ENCODE measurements at places on chromosomes 5 and 9. TPM values are rescaled to one million over a fixed set of nuclear protein-coding genes. Genes with fewer than 3 reads are reported as not detected.

GRCh38 chr5:88226881-88227450 is 41.7 kb downstream of the TMEM161B start:
- DNase-seq, result no peak

DNA sequence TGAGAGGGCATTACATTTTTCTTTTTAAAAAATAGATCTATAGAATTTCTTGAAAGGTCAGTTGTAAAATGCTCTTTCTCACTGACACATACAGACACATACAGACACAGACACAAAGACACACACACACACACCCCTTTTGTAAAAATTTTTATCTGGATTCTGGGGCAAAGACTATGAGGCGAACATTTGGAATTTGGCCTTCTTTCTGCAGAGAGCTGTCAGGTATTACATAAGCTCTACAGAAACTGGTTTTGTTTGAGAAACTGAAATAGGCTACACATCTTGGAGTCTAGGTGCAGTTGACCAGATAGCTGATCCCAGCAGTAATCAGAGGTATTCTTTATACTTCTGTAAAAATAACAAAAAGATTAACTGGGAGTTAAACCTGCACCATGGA is 315.9 kb upstream of the RPS23 start:
- DNase-seq, result no peak

DNA sequence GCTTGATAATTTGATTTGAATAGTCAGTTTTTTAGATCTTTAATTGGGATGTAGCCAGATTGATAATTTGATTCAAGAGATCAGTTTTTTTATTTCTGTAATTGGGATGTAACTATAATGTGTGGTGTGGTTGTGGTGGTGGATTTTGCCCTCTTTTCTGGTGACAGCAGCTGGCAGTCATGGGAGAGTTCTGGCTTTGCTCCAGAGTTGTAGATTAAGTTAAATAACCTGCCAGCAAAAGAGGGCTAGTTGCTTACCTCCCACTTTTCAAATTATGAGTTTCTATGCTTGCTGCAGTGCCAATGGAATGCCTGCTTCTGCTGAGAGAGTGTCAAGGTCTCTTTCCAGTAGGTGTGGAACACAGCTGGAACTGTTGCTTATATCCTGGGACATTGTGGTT is 315.1 kb downstream of the CCDC171 start:
- DNase-seq, result no peak

The PCAT7 gene
- total RNA-seq, result 0.10 TPM

DNA sequence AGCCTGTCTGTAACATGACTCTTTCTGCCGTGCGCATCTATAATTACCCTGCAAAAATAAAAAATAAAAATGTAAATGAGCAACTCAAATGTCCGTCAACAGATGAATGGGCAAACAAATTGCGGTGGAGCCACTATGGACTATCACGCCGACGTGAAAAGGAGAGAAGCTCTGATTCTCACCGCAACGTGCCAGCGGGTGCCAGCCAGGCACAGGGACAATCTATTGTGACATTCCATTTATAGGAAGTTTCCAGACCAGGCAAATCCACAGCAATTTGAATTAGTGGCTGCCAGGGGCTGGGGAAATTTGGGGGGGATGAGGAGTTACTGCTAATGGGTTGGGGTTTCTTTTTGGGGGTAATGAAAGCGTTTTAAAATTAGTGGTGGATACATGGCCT is 96.8 kb downstream of the VAV2 start:
- DNase-seq, result no peak

The UBE2QL1 gene
- total RNA-seq, result 0.89 TPM

DNA sequence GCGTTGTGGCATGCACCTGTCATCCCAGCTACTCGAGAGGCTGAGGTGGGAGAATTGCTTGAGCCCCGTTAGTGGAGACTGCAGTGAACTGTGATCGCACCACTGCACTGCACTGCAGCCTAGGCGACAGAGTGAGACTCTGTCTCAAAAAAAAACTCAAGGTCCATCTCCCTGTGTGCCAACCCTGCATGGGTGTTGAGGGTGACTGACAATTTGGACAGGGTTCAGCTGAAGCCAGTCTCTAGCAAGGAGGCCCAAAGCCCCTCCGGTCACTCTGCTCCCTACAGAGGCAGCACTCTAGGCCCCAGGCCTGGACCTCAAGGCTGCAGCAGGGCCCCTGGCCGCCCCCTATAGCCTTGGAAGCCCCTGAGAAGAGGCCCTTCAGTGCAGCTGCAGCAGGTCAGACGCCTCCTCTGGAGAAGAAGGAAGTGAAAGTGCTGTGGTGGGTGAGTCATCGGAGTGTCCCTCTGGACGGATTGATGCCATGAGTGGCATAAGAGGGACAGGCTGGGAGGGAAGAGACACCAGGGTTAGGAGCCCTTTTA is 39.2 kb upstream of the NEK6 start:
- no peak for DNase-seq

GRCh38 chr5:96259151-96259772 is 173.8 kb downstream of the PCSK1 start:
- no peak for DNase-seq

- no peak for DNase-seq
Observed at GRCh38 chr9:133788819-133789717, 50.9 kb upstream of the SARDH start.

GRCh38 chr9:94802251-94802650 is 75.8 kb downstream of the AOPEP start:
- no peak for DNase-seq

All from skin of body (tissue), 3 donors.